ENCODE measurements at places on chromosomes 7 and 10. TPM values are rescaled to one million over a fixed set of nuclear protein-coding genes. Genes with fewer than 3 reads are reported as not detected.

DNA sequence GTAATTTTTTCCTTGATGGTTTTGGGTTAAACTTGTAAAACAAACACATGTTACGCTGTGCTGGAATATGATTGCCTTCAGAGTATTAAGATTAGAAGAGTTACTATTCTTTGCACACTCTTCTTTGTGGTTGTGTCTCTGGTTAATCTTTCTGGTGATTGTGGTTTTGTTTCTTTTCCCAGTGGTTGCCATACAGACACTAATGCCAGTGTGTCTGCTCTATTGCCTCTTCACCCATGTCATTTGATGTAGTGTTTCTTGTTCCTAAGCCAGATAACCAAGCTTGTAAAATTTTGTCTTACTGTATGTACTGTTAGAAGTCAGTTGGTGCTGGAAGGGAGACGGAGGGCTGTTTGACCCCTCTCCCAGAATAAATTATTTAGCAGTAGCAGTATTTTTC, 124.8 kb downstream of the PHTF2 start:
- DNase-seq = no peak

DNA sequence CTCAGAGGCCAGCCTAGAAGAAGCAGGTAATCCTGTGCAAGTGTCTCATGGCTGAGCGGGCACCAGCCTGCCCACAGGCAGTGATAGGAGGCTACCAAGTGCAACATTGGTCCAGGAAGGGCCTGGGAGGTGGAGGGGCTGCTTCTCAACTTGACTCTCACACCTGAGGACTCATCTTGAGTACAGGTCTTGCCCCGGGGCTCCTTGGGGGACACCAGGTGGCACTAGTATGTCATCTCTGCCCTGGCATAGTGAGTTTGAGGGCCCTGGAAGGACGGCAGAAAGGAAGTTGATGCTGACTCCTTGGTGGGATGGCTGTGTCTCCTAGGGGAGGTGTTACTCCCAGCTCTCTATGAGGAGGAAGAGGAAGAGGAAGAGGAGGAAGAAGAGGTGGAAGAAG, 2.3 kb downstream of the CCDC136 start:
- no peak for DNase-seq

GRCh38 chr7:158028290-158028941, 559.2 kb downstream of the PTPRN2 start:
- DNase-seq = no peak

DNA sequence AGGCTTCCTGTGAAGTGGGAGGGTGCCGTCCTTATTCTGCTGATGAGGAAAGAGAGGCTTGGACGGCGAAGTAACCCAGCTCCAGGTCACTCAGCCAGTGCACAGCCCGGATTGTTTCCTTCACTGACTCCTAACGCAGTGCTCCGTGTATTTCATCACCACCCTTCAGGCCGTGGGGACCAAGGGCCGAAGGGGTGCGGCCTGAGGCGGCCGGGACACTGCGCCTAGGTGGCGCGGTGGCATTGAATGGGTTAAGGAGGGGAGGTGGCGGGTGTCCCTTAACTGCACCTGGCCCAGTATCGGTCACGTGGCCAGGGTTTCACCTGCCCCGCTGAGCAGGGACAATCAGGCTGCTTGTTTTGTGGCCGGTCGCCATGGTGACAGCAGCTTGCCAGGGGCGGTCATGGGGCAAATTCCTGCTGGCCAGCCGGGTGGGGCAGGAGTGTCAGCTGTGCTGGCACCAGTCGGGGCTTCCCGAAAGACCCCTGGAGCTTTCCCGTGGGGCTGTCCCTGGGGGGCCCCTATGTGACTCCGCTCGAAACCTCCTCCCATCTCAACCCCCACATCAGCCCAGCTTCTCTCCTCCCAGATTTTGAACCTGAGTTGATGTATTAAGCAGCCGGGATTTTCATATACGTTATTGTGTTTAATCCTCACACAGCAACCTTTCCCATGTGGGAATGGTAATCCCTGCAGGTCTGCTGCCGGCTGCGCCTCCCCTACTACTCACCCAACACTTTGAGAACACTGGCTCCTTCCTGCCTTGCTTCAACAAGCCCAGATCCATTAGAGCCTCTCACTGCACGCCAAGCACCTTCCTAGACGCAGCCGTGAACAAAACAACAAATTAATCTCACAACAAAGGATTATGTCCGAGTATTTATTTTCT, 4.4 kb upstream of the ABHD11 start:
- no peak for DNase-seq

- DNase-seq = no peak
Observed at GRCh38 chr10:48251525-48252353, 22.8 kb downstream of the FRMPD2 start.

- DNase-seq = peak; percentile 37
Observed at GRCh38 chr10:70584909-70585544, 17.5 kb downstream of the PRF1 start.

DNA sequence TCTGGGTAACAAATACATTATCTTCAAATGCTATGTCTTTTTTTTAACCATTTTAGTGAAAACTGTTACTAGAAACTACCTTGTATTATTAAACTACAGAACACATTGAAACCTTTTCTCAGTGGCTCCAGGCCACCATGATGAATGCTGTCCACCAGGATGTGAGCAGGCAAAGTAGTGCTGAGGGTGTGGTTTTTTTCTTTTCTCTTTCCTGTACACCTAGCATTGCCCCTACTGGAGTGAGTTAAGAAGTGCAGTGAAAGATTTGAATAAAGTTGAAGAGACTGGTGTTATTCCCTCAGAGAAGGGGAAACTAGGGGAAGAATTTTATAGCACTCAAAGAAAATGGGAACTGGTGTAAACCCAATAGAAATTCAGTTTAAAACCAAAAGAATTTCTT, 120.0 kb upstream of the SAMD8 start:
- no peak for DNase-seq

DNA sequence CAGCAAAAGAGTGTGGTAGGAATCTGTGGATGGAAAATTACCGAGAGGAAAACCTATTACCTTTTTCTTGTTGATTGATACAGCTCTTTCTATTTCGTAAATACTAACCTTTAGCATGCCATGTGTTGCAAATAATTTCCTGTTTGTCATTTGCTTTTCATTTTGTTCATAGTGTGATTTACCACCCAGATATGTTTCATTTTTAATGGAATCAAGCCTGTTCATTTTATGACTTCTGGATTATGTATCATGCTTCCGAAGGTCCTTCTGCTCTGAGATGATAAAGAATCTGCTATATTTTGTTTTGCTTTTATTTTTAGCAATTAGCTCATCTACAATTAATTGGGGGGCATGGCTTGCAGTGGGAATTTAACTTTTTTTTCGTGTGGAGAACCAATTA, 46.5 kb downstream of the INPP5F start:
- no peak for DNase-seq

GRCh38 chr7:127413962-127414361, 21.5 kb upstream of the ZNF800 start:
- no peak for DNase-seq

DNA sequence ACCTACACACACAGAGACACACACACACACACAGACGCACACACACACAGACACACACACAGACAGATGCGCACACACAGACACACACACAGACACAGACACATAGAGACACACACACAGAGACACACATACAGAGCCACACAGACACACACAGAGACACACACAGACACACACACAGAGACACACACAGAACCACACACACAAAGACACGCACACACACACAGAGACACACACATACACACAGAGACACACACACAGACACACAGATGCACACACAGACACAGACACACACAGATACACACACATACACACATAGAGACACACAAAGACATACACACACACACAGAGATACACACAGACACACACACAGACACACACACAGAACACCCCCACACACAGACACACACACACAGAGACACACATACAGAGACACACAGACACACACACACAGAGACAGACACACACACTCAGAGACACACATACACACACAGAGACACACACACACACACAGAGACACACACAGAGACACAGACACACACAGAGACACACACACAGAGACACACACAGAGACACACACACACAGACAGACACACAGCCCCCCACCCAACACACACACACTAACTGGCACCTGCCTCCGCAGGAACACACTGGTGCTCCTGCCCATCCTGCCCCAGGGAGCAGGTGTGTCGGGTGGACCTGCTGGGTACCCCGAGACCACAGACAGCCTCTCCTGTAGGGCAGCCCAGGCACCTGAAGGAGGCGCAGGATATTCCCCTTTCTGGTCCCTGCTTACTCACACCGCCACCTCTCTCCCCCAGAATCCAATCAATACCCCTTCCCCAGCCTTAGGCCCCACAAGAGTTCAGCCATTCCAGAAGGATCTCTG, 5.4 kb upstream of the FZD9 start:
- DNase-seq = no peak

GRCh38 chr7:66896441-66896840, 24.6 kb upstream of the TMEM248 start:
- DNase-seq = no peak

DNA sequence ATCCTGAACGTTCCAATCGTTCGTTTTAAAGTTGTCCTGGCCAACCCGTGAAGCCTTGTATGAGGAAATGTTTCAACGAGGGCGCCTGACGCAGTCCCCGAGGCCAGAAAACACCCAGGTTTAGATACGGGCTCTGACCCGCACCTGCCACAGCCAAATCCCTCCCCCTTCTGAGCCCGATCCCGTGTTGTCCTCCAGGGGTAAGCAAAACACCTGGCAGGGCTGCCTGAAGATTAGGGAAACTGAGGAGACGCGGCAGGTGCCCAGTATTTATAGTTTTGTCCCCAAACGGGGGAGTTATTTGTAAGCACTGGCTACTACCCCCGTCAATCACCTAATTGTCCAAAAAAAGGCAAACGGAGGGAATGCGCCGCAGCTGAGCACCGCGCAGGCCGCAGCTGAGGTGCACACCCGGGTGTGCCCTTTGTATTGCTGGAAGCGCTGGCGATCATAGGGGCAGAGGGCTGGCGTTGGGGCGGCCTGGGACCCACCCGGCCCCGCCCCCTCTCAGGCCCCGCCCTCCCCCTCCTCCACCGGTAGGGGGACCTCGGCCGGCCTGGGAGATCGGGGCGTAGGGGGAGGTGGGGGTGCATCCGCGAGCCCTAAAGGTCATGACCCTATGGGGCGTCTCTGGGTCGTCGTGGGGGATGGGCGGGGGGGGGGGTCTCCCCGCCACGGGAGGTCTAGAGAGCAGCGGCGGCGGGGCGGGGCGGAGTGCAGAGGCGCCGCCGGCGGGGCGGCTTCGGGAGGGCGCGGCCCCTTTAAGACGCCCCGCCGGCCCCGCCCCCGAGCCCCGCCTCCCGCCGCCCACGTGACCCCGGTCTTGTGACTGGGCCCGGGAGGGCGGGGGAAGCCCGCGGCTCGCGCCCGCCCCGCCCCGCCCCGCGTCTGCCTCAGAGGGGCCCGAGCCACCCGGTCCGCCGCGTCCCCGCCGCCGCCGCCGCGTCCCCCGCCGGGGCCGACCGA, at the start of gene BRI3:
BRI3 (plus strand) TSS at position 896 of the 966 bp plus-strand sequence. CDS start 110 bp downstream, outside the sequence.
- peak; percentile 90 for DNase-seq

GRCh38 chr7:156113731-156114130, 301.5 kb upstream of the SHH start:
- DNase-seq = no peak

DNA sequence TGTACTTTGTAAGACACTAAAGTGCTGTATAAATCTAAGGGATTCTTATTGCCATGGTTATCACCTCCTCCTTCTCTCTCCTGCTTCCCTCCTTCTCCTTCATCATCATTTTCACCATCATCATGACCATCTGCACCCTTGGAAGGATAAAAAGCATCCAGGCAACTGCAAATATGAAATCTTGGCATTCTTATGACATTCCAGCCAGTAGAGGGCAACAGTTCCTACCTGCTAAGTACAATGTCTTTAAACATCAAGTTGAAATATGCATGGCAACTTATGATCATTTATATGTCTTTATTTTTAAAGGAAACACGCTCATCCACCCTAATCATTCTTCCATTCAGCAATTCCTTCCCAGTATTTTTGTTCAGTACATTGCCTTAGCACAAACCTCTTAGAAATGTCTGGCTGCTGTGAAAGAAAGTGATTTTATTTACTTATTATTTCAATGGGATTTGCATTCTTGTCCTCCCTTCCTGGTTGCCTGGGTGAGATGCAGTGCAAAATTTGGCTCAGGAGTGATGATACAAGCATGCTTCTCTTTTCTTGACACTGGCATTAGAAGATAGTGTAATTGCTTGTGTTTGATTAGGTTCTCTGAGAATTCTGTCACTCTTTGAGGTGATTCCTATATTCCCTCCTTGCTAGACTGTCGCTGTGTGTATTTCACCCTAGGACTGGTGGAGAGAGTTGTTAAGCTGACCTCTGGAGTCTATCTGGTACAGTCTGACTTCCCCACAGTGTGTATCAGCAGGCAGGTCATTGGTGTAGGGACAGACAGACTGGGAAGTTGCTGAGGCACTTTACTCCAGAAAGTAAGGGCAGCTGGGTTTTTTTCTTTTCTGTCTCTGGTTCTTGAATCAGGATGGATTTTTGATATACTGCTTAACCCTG, 188.5 kb upstream of the BMPER start:
- no peak for DNase-seq

DNA sequence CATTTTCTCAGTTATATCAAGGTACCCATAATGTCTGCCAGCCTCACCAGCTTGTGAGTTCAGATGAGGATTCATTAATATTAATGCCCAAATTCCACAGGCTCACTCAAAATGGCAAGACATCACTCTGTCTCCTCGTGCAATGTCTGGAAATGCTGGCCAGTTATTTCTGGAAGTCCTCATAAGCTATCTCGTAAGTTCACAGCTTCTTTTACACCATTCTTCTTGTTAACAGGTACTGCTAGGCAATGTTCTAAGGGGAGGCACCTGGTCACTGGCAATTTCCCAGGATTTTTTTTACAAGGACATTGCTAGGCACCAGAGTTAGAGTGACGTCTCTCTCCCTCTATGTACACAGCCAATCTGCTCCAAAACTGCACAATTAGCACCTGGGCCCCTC, 80.2 kb upstream of the SEMA3C start:
- DNase-seq = no peak

DNA sequence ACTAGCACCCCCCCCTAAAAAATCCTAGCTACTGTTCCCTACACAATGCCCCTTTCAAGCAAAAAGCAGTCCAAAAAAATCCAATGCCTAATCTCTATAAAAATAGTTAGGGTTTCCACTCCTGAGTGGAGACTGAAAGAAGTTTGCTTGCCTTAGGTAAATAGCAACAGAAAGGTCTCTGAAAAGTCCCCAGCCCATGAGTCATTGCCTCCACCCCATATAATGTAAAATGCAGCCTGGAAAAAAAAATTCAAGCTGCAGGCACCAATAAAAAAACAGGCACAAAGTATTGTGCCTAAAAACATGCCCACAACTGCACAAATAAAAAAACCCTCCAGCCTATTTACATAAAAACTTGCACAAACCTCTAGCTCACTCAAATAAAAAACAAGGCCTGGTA, 47.5 kb downstream of the ZNF680 start:
- DNase-seq = no peak

DNA sequence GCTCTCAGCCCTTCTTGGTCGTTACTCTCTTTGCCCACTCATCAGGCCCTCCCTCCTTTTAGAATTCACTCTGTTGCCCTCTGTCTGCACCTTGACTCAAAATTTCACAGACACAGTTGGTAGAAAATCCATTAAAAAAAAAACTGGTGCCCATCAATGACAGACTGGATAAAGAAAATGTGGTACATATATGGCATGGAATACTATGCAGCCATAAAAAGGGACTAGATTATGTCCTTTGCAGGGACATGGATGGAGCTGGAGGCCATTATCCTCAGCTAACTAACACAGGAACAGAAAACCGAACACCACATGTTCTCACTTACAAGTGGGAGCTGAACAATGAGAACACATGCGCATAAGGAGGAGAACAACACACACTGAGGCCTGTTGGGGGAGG, 115.7 kb downstream of the PARP12 start:
- DNase-seq = no peak

Gene ENTPD1
- 9.2 TPM for total RNA-seq

Gene GFRA1
- 16.0 TPM for total RNA-seq

Gene CPA2
- 0.80 TPM for total RNA-seq

Gene MKX
- 11.3 TPM for total RNA-seq

Gene GIMAP4
- 15.0 TPM for total RNA-seq

Gene MPP7
- 9.3 TPM for total RNA-seq
